ENCODE measurements at places on chromosomes 11 and 22.

- no peak for DNase-seq
Measured at GRCh38 chr22:40721266-40721665, 42.0 kb downstream of the MCHR1 start.

GRCh38 chr11:32526760-32527159, 56.9 kb upstream of the EIF3M start:
- no peak for DNase-seq

DNA sequence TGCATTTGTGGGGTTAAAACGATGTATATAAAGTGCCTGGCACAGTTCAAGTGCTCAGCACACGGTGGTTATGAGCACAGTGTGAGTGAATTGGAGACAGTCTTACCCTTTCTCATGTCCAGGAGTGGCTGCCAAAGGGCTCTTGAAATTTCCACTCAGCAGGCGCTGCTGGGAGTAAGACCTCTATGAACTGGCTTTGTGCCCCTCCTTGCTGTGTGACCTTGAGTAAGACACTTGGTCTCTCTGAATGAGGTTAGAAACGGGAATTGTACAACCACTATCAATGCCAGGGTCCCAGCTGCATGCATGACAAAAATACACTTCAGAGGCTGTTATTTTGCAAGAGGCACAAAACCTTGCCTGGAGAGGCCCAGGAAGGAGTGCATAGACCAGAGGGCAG, 86.6 kb downstream of the TSPAN18 start:
- DNase-seq: no peak

DNA sequence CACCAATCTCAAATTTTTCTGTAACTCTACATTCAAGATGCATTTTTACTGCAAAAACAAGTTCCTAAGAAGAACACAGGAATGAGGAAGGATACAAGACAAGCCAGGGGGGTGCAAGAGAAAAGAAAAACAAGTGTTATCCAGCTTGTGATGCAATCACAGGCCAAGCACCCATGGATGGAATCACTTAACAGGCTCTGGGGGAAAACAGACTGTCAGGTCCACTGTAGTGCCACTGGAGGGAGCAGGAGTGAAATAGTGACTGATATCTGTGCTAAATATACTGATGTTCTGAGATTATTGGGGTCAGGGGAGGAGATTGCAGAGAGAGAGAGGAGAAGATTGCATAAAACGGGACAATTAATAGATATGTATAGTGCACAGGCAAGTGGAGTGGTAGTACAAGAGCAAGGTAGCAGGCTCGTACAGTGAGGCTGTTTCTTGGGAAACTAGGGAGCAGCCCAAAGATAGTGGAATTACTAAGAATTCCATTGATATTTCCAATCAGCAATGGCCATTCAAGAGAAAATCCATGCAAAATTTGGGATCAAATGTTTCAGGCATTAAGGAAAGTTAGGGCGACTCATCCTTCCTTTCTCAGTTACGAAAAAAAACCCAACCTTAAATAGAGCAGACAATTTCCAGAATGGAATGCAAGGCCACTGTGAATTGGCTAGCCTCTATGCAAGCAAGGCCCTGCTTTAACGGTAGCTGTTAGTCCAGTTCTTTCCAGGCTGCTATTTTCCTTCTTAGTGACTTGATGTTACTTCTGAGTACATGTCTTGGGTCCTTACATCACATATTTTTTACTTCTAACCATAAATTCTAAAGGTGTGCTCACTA, 52.2 kb upstream of the CEP126 start:
- no peak for DNase-seq
